Breast epithelium (tissue), 4 donors: ENCODE measurements at places on chromosomes 1 and 21.
A peak's percentile ranks its signal among the peaks of the same experiment; 100 is the strongest.

DNA sequence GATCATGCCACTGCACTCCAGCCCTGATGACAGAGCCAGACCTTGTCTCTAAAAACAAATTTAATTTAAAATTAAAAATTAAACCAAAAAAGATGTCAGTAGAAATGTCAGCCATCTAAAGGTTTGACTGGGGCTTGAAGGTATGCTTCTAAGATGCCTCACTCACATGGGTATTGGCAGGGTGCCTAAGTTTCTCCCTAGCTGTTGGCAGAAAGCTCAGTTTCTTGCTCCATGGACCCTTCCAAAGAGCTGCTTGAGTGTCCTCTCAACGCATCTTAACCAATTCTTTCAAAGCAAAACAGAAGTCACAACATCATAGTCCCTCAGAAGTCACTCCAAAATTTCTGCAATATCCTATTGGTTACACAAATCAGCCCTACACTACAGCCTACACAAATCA lies 231.0 kb upstream of the ADGRL2 start:
- H3K36me3 ChIP-seq = no peaks in the 10 kb centered on the region
- H3K4me3 ChIP-seq = no peak overlapping the region
- no peak for DNase-seq
- H3K27me3 ChIP-seq = no peaks in the 10 kb centered on the region
- H3K27ac ChIP-seq = no peak overlapping the region

DNA sequence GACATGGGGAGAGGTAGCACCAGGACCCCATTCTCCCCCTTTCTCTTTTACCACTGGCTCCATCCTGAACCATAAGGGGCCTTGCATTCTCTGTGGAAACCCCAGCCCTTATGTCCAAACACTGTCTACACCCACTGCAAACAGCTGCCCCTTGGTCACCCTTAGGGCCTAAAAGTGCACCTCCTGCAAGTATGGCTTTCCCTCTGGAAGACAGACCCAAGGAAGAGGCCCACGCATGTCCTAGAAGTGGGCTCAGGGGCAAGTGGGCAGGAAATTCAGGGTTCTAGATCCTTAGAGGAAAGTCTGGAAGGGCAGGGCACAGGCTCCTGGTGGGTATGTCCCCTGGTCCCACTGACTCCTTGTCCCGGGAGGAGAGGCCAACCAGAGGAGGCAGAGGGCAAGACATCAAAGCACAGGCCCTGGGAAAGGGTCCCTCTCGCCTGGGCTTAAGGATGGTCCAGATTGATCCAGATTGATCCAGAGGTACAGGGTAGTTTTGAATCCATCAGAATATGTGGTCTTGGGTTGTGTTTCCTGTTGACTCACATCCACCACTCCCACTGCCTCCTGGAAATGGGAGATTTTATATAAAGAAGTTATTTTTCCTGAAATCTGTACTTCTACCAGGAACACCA lies 150.9 kb downstream of the GRIK3 start:
- DNase-seq = peak; percentile 7
- H3K27ac ChIP-seq = no peak overlapping the region
- H3K4me1 ChIP-seq = no peaks in the 10 kb centered on the region
- no peaks in the 10 kb centered on the region for H3K27me3 ChIP-seq

DNA sequence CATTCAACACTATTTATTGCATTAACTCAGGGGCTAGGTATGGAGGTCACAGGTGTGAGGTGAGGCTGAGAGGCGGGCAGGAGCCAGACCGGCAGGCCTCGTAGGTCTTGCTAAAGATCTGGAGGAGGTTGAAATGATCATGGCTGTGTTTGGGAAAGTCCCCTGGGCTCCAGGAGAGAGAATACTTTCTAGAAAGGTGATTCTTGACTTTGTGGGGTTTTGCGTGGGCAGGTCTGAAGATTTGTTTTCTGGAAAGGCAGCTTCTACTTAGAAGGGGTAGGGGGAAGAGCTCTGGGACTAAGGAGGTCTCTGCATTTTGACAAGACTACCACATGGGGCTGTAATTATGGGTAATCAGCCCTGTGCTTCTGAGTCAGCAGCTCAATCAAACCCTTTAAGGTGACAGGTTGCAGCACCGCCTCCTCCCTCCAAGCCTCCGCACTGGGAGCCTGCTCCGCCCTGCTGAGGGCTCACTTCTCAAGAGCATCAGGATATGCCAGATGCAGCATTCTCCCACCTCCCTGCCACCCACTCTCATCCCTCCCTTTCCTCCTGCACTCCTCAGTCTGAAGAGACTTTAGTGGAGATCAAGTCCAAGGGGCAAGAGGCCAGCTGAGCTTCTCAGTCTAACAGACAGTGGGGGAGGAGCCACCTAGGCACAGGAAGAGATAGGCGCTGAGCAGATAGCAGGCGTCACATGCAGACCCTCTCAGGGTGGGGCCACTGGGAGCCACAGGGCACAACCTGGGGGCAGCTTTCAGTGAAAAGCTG lies 30.5 kb downstream of the SLC30A1 start:
- no peaks in the 10 kb centered on the region for H3K27me3 ChIP-seq
- no peak overlapping the region for H3K4me3 ChIP-seq
- no peaks in the 10 kb centered on the region for H3K36me3 ChIP-seq
- no peaks in the 10 kb centered on the region for H3K4me1 ChIP-seq
- no peak for DNase-seq

DNA sequence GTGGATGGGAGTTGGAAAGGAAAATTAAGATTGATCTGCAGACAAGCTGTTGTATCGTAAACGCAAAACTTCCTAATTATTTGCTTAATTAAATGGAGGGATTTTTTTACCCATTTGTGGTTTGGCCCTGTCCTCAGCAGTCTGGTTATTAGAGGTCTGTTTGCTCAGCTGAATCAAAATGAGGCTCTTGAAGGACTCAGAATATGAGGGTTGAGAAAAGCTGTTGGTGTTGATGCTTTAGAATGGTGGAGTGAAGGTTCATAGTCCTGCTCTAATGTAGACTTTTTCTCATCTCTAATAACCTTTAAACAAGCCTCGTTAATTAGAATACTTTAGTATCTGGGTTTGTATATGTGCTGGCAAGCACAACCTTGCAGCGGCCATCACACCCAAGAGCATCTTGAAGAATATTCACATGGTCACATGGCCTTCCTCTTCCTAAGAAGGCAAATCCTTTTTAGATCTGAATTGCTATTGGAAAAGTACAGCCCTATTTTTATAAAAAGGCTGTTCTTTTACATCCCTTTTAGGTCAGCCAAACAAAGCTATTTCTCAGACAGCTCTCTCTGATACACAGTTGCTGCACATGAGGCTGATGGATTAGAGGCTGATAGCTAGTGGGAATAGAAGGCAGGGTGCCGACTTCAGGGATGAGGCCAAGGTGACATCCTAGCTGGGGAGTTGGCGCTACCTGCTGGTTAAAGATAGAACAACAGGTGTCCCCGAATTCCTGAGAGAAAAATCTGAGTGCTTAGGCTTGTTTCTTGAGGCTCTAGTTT lies 53.8 kb downstream of the MACF1 start:
- no peaks in the 10 kb centered on the region for H3K36me3 ChIP-seq
- peak overlapping the region; percentile 59 for H3K27ac ChIP-seq
- peak; percentile 72 for DNase-seq
- H3K4me1 ChIP-seq = no peaks in the 10 kb centered on the region

DNA sequence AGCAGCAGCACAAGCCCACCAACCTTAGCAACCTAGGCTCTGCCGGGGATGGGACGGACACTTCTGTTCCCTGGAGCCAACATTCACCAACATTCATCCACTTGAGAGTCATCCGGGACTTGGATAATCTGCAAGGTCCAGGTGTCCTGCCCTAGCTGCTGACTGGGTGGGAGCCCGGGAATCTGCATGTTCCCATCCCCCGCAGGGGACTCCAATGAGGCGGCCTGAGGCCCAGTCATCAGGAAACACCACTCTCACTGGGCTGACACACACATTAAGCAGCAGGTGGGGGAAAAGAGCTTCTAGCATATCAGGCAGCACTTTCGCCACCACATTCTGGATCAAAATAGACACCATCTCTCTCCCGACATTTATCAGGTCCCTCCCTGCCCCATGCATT lies 38.4 kb upstream of the CCSAP start:
- no peaks in the 10 kb centered on the region for H3K36me3 ChIP-seq
- H3K4me1 ChIP-seq = no peaks in the 10 kb centered on the region
- no peaks in the 10 kb centered on the region for H3K27me3 ChIP-seq
- H3K27ac ChIP-seq = no peak overlapping the region
- DNase-seq = no peak
- H3K4me3 ChIP-seq = no peak overlapping the region

GRCh38 chr1:218813237-218813636 lies 360.4 kb upstream of the LYPLAL1 start:
- H3K27ac ChIP-seq = no peak overlapping the region
- H3K36me3 ChIP-seq = no peaks in the 10 kb centered on the region
- DNase-seq = no peak
- no peaks in the 10 kb centered on the region for H3K4me1 ChIP-seq

DNA sequence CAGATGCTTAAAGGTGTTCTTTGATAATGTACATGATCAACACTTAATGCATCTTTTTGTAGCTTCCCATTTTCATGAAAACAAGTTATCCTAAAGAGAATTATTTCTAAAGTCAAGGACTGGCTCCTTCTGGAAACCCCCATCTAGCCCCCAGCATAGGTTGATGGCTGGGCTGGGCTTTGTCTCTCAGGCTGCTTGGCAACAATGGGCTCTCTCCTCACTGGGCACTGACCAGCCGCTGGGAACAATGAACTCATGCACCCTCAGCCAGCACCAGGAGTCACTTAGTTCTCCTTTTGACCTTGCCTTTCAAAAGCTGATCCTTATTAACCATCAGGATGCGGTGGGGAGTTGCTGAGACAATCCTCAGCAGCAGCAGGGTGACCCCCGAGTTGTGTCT lies 293.0 kb upstream of the PLXNA2 start:
- no peak for DNase-seq
- H3K4me1 ChIP-seq = no peaks in the 10 kb centered on the region
- no peaks in the 10 kb centered on the region for H3K36me3 ChIP-seq
- no peaks in the 10 kb centered on the region for H3K27me3 ChIP-seq

- no peak overlapping the region for H3K27ac ChIP-seq
- H3K36me3 ChIP-seq = no peaks in the 10 kb centered on the region
- no peak overlapping the region for H3K4me3 ChIP-seq
- H3K27me3 ChIP-seq = no peaks in the 10 kb centered on the region
- H3K4me1 ChIP-seq = peaks cover 3% of the 10 kb centered on the region
Observed at GRCh38 chr1:203354246-203354645, 3.3 kb upstream of the FMOD start.

DNA sequence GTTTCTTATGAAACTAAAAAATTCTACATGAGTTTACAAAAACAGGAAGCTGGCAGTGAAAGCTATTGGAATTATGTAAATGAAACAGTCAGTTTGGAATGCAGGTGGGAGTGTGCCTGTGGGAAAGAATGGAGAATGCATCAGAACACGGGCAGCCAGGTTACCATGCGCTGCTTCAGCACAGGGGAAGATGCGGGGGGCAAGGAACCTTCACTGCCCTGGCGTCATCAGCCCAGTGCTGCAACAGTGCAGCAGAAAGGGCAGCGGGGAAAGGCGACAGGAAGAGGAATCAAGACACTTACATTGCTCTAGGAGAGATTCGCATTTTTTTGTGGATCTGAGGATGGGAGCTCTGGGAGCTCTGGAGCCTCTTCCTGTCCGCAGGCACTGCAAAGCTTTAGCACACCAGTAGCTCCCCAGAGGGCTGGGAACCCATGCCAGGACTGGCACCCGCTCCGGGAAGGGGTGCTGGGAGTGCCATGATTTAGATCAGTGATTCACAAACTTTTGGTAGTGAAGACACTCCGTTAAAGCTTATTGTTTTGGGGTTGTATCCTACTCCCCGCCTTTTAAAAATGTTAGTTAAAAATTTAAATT lies 64.1 kb upstream of the WDR26 start:
- no peak for DNase-seq
- peak overlapping the region; percentile 87 for H3K27ac ChIP-seq
- H3K4me1 ChIP-seq = peaks cover 30% of the 10 kb centered on the region
- no peaks in the 10 kb centered on the region for H3K27me3 ChIP-seq
- peak overlapping the region; percentile 8 for H3K4me3 ChIP-seq

DNA sequence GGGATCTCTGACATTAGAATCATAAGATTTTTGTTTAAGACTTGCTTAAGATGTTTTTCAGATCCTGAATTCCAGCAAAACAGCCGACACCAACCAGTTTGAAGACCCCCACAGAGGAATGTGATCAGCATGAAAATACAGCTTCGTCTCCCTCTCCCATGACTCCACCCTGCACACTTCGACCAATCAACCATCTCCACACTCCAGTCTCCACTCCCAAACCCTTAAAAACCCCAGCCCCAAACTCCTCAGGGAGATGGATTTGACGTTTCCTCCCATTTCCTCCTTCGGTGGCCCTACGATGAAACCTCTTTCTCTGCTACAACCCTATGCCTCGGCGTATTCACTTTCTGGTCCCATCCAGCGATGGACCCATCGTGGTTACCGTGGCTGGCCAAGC lies 30.1 kb upstream of the KIF26B start:
- no peaks in the 10 kb centered on the region for H3K4me1 ChIP-seq
- no peak overlapping the region for H3K27ac ChIP-seq
- H3K36me3 ChIP-seq = no peaks in the 10 kb centered on the region
- no peak for DNase-seq
- no peak overlapping the region for H3K4me3 ChIP-seq
- H3K27me3 ChIP-seq = no peaks in the 10 kb centered on the region

DNA sequence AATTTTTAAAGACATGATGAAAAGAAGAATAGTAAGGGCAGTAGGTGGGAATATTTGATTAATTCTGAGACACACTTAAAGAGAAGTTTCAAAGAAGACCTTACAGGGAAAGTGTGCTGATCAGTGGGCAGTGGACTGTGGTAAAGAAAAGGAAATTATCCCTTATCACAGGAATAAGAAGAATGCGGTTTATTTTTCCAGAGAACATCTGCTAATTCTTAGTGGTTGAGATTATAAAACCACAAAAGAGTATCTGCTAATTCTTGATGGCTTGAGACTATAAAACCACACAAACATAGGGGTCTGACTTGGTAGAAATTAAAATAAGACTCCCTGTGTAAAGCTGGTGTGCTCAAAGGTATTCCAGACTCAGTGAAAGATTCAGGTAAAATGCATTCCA lies 60.0 kb upstream of the KCTD3 start:
- no peaks in the 10 kb centered on the region for H3K4me1 ChIP-seq
- DNase-seq = no peak
- H3K4me3 ChIP-seq = no peak overlapping the region
- H3K36me3 ChIP-seq = no peaks in the 10 kb centered on the region

GRCh38 chr1:24946861-24947658 lies 17.0 kb upstream of the RUNX3 start:
- H3K36me3 ChIP-seq = no peaks in the 10 kb centered on the region
- no peak overlapping the region for H3K27ac ChIP-seq
- no peaks in the 10 kb centered on the region for H3K27me3 ChIP-seq
- H3K4me3 ChIP-seq = no peak overlapping the region
- no peak for DNase-seq

- no peak overlapping the region for H3K4me3 ChIP-seq
- no peaks in the 10 kb centered on the region for H3K36me3 ChIP-seq
- no peaks in the 10 kb centered on the region for H3K27me3 ChIP-seq
Observed at GRCh38 chr1:75612976-75613375, 2.1 kb upstream of the SLC44A5 start.

GRCh38 chr1:183508694-183509093 lies 36.4 kb downstream of the SMG7 start:
- no peaks in the 10 kb centered on the region for H3K36me3 ChIP-seq
- H3K27me3 ChIP-seq = no peaks in the 10 kb centered on the region
- no peak overlapping the region for H3K27ac ChIP-seq
- no peaks in the 10 kb centered on the region for H3K4me1 ChIP-seq
- no peak overlapping the region for H3K4me3 ChIP-seq
- no peak for DNase-seq

- no peaks in the 10 kb centered on the region for H3K4me1 ChIP-seq
- no peaks in the 10 kb centered on the region for H3K27me3 ChIP-seq
- DNase-seq = no peak
- no peak overlapping the region for H3K27ac ChIP-seq
- H3K36me3 ChIP-seq = no peaks in the 10 kb centered on the region
- no peak overlapping the region for H3K4me3 ChIP-seq
Observed at GRCh38 chr1:169456029-169456428, 28.8 kb upstream of the CCDC181 start.
